ENCODE measurements at places on chromosomes 1 and 21. TPM values are rescaled to one million over a fixed set of nuclear protein-coding genes. Genes with fewer than 3 reads are reported as not detected.

Gene PARS2
- total RNA-seq: 7.4 TPM

Gene ACTL8
- not detected for total RNA-seq

Gene AMY1C
- total RNA-seq: not detected

Gene ESRRG
- not detected for total RNA-seq

Gene KRTAP10-3
- not detected for total RNA-seq

Gene DONSON
- total RNA-seq: 10.9 TPM

Gene TMEM201
- 6.2 TPM for total RNA-seq

Gene LHX4
- not detected for total RNA-seq

Gene CLIC4
- total RNA-seq: 711 TPM

Gene GBP3
- total RNA-seq: 39.1 TPM

Gene HPDL
- 0.59 TPM for total RNA-seq

Gene NBPF6
- total RNA-seq: 0.36 TPM

Gene IGSF5
- total RNA-seq: not detected

Gene HES5
- total RNA-seq: not detected

Gene IRF2BP2
- 172 TPM for total RNA-seq

Gene HLX
- total RNA-seq: 9.0 TPM

Gene MACF1
- 377 TPM for total RNA-seq

Gene INKA2
- 3.6 TPM for total RNA-seq

Gene TTLL10
- total RNA-seq: not detected

Gene RUNX3
- 1.8 TPM for total RNA-seq

Gene DMBX1
- total RNA-seq: not detected

Gene CD1B
- not detected for total RNA-seq

Gene PODN
- 43.3 TPM for total RNA-seq

Gene RIPPLY3
- not detected for total RNA-seq

Gene OR2AK2
- total RNA-seq: not detected

Gene EPHX1
- 77.2 TPM for total RNA-seq
